ENCODE measurements at places on chromosomes 1 and 21. TPM values are rescaled to one million over a fixed set of nuclear protein-coding genes. Genes with fewer than 3 reads are reported as not detected.

DNA sequence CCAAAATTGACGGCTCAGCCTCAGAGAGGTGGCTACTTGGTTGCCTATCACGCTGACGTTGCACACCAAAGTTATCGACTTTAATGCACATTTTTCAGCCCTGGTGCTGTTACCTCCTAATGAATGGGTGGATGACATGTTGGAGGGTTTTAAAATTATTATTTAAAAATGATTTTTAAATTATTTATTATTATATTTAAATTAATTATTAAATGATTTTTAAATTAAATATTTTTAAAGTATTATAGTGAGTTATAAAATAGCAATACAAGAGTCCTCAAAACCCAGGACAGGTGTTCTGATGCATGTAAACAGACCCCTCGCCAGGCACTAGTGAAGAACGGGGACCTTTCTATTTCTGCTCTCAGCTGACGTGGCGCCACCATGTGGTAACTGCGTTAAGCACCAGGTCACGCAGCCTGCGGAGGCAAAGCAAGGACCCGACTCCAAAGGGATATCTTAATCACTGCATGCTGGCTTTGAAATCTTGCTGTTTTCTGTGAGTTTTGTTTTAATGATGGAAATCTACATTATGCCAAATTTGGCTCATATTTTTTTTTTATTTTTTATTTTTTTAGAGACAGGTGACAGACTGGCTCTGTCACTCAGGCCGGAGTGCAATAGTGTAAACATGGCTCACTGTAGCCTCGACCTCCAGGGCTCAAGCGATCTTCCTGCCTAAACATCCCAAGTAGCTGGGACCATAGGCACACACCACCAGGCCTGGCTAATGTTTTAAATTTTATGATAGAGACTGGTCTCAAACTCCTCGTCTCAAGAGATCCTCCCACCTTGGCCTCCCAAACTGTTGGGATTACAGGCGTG is 22.6 kb downstream of the CASP9 start:
- peak; percentile 79 for DNase-seq
- H3K4me1 ChIP-seq: no peaks in the 10 kb centered on the region
- no peaks in the 10 kb centered on the region for H3K36me3 ChIP-seq
- H3K4me3 ChIP-seq: no peak overlapping the region
- H3K27ac ChIP-seq: no peak overlapping the region

DNA sequence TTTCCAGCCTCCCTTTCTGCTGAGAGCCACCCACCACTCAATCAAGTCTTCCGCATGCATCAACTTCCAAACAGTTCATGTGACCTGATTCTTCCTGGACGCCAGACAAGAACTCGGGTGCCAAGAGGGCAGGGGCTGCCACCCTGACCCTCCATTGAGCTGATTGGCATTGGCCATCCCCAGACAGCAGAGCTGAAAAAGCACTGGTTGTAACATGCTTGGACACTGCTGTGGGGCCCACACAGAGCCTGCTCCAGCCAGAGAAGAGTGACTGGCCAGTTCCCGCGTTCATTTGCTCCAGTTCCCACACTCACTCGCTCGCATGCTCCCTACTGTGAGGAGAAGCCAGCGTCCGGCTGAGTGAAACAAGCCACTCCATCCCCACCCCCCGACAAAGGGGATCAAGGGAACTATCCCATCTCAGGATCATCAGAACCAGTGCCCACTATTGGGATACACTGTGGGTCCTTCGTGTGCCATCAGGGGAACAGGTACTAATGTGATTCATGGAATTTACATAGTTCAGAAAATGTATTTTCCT is 420.3 kb downstream of the NPHP4 start:
- H3K36me3 ChIP-seq: no peaks in the 10 kb centered on the region
- no peaks in the 10 kb centered on the region for H3K4me1 ChIP-seq
- DNase-seq: no peak
- no peak overlapping the region for H3K27ac ChIP-seq

RXFP4 gene
- total RNA-seq: not detected

GRCh38 chr1:8010080-8010664 is 15.9 kb downstream of the ERRFI1 start:
- no peak for DNase-seq
- H3K27me3 ChIP-seq: no peaks in the 10 kb centered on the region
- H3K36me3 ChIP-seq: no peaks in the 10 kb centered on the region
- peak overlapping the region; percentile 86 for H3K27ac ChIP-seq

DNA sequence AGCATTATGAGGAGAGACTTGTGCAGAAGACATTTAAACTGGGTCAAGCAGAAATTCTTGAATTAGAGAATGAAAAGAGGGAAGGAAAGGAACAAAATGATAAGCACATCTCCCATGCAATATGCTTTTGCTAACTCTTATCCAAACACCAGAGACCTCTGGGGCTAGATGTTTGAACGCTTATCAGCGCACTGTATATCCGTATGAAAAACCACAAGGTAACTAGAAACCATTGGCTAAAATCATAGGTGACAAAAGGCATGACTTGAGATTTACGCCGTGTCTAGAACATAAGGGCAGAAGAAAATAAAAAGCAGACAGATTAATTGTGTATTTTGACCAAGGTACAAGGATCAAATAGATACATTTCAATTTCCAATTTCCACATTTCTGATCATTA is 38.0 kb upstream of the TIAM1 start:
- no peak overlapping the region for H3K27ac ChIP-seq
- peaks cover 5% of the 10 kb centered on the region for H3K36me3 ChIP-seq
- DNase-seq: no peak
- H3K4me1 ChIP-seq: no peaks in the 10 kb centered on the region
- no peak overlapping the region for H3K4me3 ChIP-seq

KDM1A gene
- 258 TPM for total RNA-seq

- no peaks in the 10 kb centered on the region for H3K4me1 ChIP-seq
- H3K27me3 ChIP-seq: no peaks in the 10 kb centered on the region
- no peak overlapping the region for H3K27ac ChIP-seq
- H3K4me3 ChIP-seq: no peak overlapping the region
These were observed 21.0 kb downstream of the CNIH4 start for GRCh38 chr1:224377676-224378006.

ZFP69 gene
- 8.0 TPM for total RNA-seq

C8A gene
- total RNA-seq: not detected

- no peak overlapping the region for H3K27ac ChIP-seq
- DNase-seq: no peak
- peaks cover 35% of the 10 kb centered on the region for H3K4me1 ChIP-seq
These were observed 74.8 kb downstream of the NOS1AP start for GRCh38 chr1:162144268-162144667.

SPSB1 gene
- 1.3 TPM for total RNA-seq

GRCh38 chr1:12052008-12052573 is 11.0 kb upstream of the TNFRSF8 start:
- H3K36me3 ChIP-seq: no peaks in the 10 kb centered on the region
- no peaks in the 10 kb centered on the region for H3K27me3 ChIP-seq
- no peak overlapping the region for H3K4me3 ChIP-seq
- DNase-seq: no peak

GRCh38 chr1:109438798-109439297 is 12.6 kb upstream of the PSMA5 start:
- H3K4me3 ChIP-seq: no peak overlapping the region
- H3K27me3 ChIP-seq: peaks cover 3% of the 10 kb centered on the region
- no peak for DNase-seq
- no peak overlapping the region for H3K27ac ChIP-seq

GRCh38 chr1:43691871-43692815 is 15.2 kb upstream of the ST3GAL3 start:
- no peak overlapping the region for H3K27ac ChIP-seq
- no peak overlapping the region for H3K4me3 ChIP-seq
- peaks cover 12% of the 10 kb centered on the region for H3K36me3 ChIP-seq
- no peaks in the 10 kb centered on the region for H3K4me1 ChIP-seq

DNA sequence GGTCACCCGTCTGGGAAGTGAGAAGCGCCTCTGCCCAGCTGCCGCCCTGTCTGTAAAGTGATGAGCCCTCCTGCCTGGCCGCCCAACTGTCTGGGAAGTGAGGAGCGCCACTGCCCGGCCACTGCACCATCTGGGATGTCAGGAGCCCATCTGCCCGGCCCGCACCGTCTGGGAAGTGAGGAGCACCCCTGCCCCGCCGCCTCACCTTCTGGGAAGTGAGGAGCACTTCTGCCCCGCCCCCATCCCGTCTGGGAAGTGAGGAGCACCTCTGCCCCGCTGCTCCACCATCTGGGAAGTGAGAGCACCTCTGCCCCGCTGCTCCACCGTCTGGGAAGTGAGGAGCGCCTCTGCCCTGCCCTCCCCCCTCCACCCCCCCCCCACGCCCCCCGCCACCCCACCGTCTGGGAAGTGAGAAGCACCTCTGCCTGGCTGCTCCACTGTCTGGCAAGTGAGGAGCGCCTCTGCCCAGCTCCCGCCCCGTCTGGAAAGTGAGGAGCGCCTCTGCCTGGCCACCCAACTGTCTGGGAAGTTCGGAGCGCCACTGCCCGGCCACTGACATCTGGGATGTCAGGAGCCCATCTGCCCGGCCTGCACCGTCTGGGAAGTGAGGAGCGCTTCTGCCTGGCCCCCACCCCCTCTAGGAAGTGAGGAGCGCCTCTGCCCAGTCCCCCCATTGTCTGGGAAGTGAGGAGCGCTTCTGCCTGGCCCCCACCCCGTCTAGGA is 4.5 kb upstream of the ZZZ3 start:
- no peak for DNase-seq
- no peak overlapping the region for H3K27ac ChIP-seq
- peaks cover 12% of the 10 kb centered on the region for H3K36me3 ChIP-seq

GALNT2 gene
- total RNA-seq: 57.1 TPM

DNA sequence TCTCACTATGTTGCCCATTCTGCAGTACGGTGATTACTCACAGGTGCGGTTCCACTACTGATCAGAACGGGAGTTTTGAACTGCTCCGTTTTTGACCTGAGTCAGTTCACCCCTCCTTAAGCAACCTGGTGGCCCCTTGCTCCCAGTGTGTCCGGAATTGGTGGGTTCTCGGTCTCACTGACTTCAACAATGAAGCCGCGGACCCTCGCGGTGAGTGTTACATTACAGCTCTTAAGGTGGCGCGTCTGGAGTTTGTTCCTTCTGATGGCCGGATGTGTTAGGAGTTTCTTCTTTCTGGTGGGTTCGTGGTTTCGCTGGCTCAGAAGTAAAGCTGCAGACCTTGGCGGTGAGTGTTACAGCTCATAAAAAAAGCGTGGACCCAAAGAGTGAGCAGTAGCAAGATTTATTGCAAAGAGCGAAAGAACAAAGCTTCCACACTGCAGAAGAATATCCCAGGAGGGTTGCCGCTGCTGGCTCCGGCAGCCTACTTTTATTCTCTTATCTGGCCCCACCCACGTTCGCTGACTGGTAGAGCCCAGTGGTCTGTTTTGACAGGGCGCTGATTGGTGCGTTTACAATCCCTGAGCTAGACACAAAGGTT is 17.6 kb upstream of the PARP1 start:
- H3K27ac ChIP-seq: no peak overlapping the region
- H3K4me3 ChIP-seq: no peak overlapping the region
- H3K27me3 ChIP-seq: no peaks in the 10 kb centered on the region
- H3K36me3 ChIP-seq: no peaks in the 10 kb centered on the region
- peaks cover 18% of the 10 kb centered on the region for H3K4me1 ChIP-seq
- DNase-seq: no peak

DNA sequence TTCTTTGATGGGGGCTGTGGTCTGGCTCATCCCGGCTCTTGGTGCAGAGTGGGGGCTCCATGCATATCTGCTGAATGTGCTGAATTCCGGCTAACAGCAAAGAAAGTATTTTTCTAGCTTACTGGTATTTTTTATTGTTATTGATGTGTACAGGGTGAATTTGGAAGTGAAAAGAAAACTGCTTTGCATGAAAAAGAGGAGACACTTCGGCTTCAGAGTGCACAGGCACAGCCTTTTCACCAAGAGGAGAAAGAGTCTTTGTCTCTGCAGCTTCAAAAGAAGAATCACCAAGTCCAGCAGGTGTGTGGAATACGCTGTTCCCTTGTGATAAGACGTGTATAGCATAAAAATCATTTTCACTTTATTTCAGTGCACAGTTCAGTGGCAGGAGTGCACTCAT is 57.6 kb downstream of the PCNT start:
- H3K36me3 ChIP-seq: peaks cover 65% of the 10 kb centered on the region
- H3K27ac ChIP-seq: peak overlapping the region; percentile 87
- H3K27me3 ChIP-seq: no peaks in the 10 kb centered on the region

DNA sequence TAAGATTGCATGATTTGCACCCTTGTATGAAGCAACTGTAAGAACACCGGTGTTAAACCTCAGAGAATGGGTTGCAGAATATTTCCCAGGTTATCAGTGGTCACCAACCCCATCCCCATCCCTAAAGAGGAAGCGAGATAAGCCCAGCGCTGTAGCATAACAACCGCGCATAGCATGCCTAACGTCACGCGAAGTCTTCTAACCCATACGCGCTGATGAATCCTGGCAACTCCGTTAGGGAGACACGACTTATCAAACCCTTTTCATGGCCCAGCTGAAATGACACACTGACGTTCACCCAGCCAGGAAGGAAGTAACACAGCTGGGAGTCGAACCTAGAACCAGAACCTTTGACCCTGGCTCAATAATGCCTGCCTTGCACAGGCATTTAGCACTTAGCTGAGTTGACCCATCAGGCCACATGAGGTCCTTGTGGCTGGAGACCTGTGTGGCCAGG is 24.2 kb downstream of the TMEM51 start:
- H3K36me3 ChIP-seq: no peaks in the 10 kb centered on the region
- no peak for DNase-seq
- H3K27me3 ChIP-seq: no peaks in the 10 kb centered on the region

CCDC17 gene
- total RNA-seq: 1.9 TPM

GRCh38 chr1:200411406-200412257 is 1.8 kb upstream of the ZNF281 start:
- no peak for DNase-seq
- peak overlapping the region; percentile 76 for H3K4me3 ChIP-seq
- H3K27ac ChIP-seq: no peak overlapping the region
- H3K4me1 ChIP-seq: peaks cover 48% of the 10 kb centered on the region
- peaks cover 24% of the 10 kb centered on the region for H3K27me3 ChIP-seq

- H3K36me3 ChIP-seq: no peaks in the 10 kb centered on the region
- no peaks in the 10 kb centered on the region for H3K4me1 ChIP-seq
- no peak for DNase-seq
- H3K27ac ChIP-seq: no peak overlapping the region
- H3K4me3 ChIP-seq: no peak overlapping the region
These were observed 89.3 kb upstream of the EDEM3 start for GRCh38 chr1:184843732-184844495.

CD247 gene
- 2.8 TPM for total RNA-seq

GRCh38 chr21:28142697-28143096 is 850.0 kb downstream of the LTN1 start:
- no peaks in the 10 kb centered on the region for H3K36me3 ChIP-seq
- H3K4me3 ChIP-seq: no peak overlapping the region
- H3K27me3 ChIP-seq: no peaks in the 10 kb centered on the region
- DNase-seq: no peak
- H3K27ac ChIP-seq: no peak overlapping the region

Data from neural crest cell (in vitro differentiated cells).